ENCODE measurements at places on chromosomes 4 and X. TPM values are rescaled to one million over a fixed set of nuclear protein-coding genes. Genes with fewer than 3 reads are reported as not detected.

The TAF7L gene
- total RNA-seq = under 0.01 TPM

The HMX1 gene
- total RNA-seq = 0.74 TPM

The GK2 gene
- total RNA-seq = not detected

The VCX3B gene
- not detected for total RNA-seq

The RTL9 gene
- total RNA-seq = 0.25 TPM

The SLC10A7 gene
- total RNA-seq = 8.6 TPM

The UGT2A1 gene
- not detected for total RNA-seq

The NPY1R gene
- 129 TPM for total RNA-seq

The MND1 gene
- 5.7 TPM for total RNA-seq

The SYP gene
- 107 TPM for total RNA-seq

The CWH43 gene
- not detected for total RNA-seq

The VCX gene
- total RNA-seq = not detected

The MAGEA1 gene
- total RNA-seq = not detected

The TMEM192 gene
- 7.1 TPM for total RNA-seq

The LONRF3 gene
- 1.7 TPM for total RNA-seq

The SULT1B1 gene
- 0.98 TPM for total RNA-seq

The PPP2R2C gene
- 59.5 TPM for total RNA-seq

The PCDH18 gene
- total RNA-seq = 17.9 TPM

The SPANXA2 gene
- total RNA-seq = not detected

The TSPAN7 gene
- total RNA-seq = 73.5 TPM

The CTAG1B gene
- total RNA-seq = not detected

The GAGE12E gene
- not detected for total RNA-seq

The PASD1 gene
- total RNA-seq = not detected

The ESX1 gene
- not detected for total RNA-seq

The SSX3 gene
- not detected for total RNA-seq

The TCEAL6 gene
- 5.7 TPM for total RNA-seq

The NAP1L5 gene
- total RNA-seq = 43.5 TPM

The ABLIM2 gene
- 11.6 TPM for total RNA-seq

The AKAP14 gene
- not detected for total RNA-seq

The FAAH2 gene
- 3.7 TPM for total RNA-seq

The MAGEA11 gene
- not detected for total RNA-seq

The CFI gene
- total RNA-seq = 4.7 TPM

Data from temporal lobe (tissue), 4 donors.